ENCODE measurements at places on chromosomes 2 and 18.

GRCh38 chr18:54561706-54562267 lies 29.3 kb upstream of the DYNAP start:
- DNase-seq, result no peak

DNA sequence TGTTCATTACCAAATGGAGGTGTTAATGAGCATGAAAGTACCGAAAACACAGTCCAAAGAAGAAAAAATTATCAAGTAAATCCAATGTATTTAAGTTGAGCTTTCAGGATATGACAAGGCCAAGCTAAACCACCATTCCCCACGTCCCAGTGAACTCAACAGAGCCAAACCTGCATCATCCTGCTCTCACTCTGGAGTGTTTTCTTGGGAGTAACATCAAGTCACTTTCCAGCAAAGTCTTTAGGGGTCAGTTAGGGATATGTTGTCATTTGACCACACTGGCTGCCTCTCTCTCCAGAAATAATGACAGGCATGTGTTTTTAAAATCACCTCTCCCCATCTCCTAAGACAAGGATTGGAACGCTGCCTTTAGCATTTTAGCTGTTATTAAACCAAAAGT lies 140.5 kb downstream of the SRBD1 start:
- DNase-seq, result no peak

- DNase-seq, result no peak
Measured at GRCh38 chr2:204849892-204850291, 304.6 kb downstream of the PARD3B start.

DNA sequence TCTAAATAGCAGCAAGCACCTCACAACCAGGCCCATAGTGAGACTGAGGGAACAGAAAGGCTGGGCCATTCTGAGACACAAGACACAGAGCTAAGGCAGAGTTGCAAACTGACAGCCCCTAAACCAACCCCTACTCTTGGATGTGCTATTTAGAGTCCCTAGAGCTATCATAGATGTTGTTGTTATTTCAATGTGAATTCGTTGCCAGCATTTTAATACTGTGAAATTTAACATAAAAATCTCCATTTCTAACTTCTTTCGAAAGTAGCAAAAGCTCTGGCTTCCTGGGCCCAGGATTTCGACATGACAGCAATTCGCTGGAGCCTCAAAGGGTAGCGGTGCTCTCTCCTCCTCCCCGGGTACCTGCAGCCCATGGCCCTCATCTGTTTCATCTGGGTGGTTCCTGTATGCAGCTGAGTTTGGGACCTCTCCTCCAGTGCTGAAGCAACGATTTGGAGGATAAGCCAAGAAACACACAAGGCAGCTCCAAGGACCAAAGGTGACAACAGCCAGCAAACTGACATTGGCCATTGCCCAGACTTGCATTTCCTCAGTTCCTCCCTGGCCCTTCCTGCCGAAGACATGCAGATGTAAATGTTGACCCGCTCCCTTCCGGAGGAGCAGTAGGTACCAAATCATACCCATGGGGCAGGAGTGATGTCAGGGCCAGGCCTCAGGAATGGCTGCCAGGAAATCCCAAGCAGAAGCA lies 254.4 kb upstream of the NCKAP5 start:
- no peak for DNase-seq

GRCh38 chr2:142545036-142545435 lies 332.4 kb upstream of the KYNU start:
- no peak for DNase-seq

DNA sequence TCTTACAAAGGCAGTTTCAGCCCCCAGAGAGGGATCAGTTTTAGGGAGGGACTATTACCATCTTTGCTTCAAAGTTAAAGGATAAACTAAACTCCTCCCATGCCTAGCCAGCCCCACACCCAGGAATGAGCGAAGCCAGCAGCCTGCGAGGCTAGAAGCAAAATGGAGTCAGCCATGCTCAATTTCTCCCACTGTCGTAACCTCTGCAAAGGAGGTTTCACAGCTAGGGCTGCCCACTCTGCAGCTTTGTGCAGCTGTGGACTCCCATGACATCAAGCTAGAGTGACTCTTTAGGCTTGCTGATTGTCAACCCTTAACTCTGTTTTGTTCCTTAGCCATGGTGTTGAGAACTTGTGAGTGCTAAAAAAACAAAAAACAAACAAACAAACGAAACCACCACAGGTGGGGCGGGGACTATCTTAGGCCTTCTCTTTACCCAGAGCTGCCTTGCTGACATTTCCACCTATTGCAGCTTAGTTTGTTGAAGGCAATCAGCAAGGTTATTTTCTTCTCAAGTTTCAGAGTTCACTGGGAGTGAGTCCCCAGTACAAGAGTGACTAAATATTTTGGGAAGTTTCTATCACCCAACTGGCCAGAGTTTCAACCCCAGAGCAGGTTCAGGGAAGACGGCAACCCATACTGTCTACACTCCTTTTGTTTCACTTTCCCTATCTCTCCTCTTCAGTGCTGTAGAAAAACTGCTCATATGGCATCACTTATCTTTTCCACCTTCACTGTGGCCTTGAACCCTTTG lies 592.1 kb downstream of the XIRP2 start:
- peak; percentile 2 for DNase-seq
